ENCODE measurements at places on chromosomes 12 and 14.
A peak's percentile ranks its signal among the peaks of the same experiment; 100 is the strongest.

DNA sequence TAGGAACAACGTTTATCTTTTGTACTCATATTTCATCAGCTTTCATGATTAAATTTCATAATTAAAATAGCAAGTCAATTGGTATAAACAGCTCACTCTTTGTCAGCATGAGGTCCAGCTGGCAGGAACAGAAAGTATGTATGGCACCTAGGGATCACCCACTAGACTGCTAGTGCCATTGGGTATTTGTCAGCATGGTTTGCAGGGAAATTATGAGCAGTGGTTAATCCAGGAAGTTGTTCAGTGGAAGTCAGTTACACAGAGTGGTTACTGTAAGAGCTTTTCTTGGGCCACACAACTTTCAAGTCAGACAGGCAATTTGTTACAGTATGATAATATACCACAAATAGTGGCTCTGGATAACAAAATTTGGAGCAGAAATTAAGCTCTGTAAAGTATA lies 340.3 kb upstream of the RGS6 start:
- DNase-seq, result peak; percentile 3

DNA sequence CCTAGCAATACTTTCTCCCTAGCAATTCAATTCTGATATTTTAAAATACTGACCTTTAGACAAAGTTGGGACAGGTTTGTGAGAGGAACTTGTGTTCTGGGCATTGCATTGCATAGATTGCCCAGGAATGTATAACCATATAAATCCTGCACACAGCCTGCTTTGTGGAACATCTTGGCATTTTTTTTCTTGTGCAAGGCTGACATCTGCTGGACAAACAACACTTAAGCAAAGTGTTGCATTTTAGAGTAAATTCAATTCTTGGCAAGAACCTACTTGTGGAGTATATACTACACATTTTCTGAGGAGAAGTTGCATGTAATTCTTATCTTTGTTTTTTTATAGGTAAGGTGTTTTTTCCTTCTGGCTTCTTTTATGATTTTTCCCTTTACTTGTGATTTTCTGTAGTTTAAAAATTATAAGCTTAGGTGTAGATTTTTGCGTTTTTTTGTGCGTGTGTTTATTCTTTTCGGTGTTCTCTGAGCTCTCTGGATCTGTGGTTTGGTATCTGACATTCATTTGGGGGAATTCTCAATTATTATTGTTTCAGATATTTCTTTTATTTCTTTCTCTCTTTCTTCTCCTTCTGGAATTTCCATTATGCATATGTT lies 26.4 kb downstream of the TESPA1 start:
- peak; percentile 42 for DNase-seq

DNA sequence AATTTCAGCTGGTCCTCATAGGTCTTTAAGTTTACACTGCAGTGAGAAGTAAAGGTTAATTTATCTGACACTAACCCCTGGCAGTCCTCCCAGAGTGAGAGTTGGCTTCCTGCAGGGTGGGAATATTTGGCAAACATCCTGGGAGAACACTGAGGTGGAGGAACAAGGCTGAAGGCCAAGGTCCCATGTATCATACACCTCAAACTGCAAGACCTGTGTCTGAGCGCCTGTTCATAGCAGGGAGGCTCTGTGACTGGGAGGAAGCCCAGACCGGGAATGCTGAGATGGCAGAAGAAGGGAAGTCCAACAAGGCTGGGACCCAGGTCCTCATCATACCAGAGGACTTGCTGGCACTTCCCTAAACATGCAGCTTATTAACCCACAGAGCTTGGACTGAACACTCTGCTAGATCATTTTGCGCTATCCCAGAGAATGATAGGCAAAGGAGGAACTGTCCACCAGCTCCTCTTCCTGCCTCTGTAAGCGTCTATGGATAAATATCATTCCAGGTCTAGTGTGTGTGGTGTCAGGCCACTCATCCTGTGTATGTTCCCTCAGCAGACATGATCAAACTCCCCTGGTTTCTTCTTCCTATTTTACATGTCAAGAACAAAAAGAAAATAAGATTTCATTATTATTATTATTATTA lies 199.6 kb upstream of the CNOT2 start:
- no peak for DNase-seq

DNA sequence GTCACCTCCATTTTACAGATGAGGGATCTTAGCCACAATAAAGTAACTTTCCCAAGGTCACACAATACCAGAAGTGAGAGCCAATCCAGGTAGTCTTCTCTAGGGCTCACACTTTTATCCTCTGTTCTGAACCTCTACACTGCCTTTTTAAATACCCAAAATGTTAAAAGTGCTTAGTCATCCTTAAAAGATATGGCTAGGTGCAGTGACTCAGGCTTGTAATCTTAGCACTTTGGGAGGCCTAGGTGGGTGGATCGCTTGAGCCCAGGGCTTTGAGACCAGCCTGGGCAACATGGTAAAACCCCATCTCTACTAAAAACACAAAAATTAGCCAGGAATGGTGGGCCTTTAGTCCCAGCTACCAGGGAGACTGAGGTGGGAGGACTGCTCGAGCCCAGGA lies 104.1 kb upstream of the PPP4R3A start:
- no peak for DNase-seq

- DNase-seq, result no peak
These were observed 58.7 kb upstream of the PRMT8 start for GRCh38 chr12:3432176-3432742.

- no peak for DNase-seq
These were observed 12.4 kb downstream of the LRRC10 start for GRCh38 chr12:69598174-69598753.

DNA sequence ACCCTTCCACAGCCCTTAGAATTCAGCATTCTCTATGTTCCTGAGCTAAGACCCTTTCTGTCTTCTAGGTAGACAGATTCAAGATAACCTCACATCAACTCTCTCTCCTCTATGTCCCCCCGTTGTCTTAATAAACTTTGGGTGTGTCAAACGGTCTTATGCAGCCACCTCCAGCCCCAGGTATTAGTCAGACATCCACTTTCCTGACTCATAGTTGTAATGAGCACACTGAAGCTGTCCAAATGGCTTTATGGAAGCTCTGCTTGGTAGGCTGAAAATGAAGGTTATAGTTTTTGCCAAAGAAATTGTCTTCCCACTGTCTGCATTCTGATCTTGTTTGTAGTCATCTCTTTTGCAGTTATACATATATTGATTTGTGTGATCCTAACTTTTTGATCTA lies 482.0 kb downstream of the RMST start:
- DNase-seq, result no peak

GRCh38 chr12:2011643-2012607 lies 7.7 kb upstream of the DCP1B start:
- DNase-seq, result no peak
